Naive thymus-derived CD4-positive, alpha-beta T cell (primary cell): ENCODE measurements at places on chromosomes 5 and 9. TPM values are rescaled to one million over a fixed set of nuclear protein-coding genes. Genes with fewer than 3 reads are reported as not detected.

DNA sequence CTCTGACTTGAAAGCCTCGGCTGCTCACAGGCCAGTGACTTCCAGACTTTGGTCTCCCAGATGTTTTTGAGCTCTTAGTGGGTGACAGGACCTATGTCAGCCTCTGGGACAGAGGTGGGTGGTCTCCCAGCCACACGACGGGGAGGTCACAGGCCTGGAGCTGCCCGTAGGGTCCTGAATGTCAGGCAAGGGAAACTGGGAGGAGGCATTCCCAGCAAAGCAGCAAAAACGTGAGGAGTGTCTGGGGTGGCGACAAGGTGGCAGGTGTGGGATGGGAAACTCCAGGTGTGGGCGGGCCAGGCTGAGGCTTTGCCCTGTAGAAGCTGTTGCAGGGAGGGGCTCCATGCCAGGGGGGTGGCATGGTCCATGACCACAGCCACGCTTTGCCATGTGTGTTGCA lies 110.5 kb downstream of the CACNA1B start:
- DNase-seq, result no peak

The HAVCR1 gene
- 32.3 TPM for total RNA-seq

GRCh38 chr5:9903801-9904200 lies 273.6 kb upstream of the TAS2R1 start:
- no peak for DNase-seq

The SPRY4 gene
- total RNA-seq, result not detected

DNA sequence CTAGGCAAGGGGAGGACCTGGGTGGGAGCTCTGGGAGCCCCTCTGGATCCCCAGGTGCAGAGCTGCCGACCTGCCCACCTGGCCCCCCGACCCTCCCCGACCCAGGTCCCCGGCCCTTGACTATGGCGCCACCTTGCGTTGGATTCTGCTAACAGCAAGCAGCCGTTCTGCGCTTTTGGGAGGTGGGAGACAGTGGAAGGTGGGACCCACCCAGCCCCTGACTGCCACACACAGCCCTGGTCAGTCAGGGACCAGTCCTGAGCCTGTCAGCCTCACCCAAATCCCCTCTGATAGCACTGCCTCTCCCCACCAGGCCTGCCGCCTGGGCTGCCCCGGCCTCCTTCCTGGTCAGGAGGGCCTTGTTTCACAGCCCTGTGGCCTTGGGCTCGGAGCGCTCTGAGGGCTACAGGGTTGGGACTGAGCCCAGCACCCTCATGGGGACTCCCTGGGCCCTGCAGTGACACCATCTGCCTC lies 77.9 kb downstream of the HMCN2 start:
- no peak for DNase-seq

GRCh38 chr5:174910245-174910737 lies 185.9 kb downstream of the MSX2 start:
- DNase-seq, result peak; percentile 31

The ANAPC2 gene
- total RNA-seq, result 147 TPM

The PCDHGA5 gene
- 0.11 TPM for total RNA-seq
